ENCODE measurements at places on chromosomes 11 and 22. TPM values are rescaled to one million over a fixed set of nuclear protein-coding genes. Genes with fewer than 3 reads are reported as not detected.

DNA sequence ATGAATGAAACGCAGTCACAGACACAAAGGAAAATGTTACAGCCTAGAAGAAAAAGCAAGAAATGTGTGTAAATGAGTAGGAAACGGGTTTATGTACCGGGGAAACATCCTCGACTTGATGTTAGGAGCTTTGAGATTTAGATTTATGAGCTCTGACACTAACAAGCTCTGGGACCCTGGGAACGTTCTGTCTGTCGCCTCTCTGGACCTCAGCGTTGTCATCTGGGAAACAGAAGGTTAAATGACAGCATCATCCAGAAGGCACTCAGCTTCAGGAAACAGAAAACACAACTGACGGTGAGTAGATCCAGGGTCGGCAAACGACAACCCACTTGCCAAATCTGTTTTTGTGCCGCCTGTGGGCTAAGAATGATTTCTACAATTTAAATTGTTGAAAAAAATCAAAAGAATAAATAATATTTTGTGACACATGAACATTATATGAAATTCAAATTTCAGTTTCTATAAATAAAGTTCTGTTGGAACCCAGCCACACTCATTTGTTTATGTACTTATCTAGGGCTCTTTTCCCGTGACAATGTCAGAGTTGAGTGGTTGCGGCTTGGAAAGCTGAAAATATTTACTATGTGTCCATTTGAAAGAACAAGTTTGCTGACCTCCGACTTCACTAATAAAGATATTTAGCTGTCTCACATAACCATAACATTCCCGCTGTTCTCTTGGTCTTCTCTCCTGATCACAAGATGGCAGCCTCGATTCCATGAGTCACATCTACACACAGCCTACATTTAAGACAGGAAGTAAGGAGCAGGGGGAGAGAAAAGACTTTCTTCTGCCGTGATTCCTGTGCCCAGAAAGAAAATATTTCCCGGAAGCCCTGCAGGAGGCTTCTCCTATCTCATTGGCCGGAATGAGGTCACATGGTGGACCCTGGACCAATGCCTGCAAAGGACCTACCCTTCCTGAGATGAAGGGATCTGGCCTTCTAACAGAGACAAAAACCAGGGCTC lies 47.1 kb upstream of the SYT13 start:
- no peak for DNase-seq

DNA sequence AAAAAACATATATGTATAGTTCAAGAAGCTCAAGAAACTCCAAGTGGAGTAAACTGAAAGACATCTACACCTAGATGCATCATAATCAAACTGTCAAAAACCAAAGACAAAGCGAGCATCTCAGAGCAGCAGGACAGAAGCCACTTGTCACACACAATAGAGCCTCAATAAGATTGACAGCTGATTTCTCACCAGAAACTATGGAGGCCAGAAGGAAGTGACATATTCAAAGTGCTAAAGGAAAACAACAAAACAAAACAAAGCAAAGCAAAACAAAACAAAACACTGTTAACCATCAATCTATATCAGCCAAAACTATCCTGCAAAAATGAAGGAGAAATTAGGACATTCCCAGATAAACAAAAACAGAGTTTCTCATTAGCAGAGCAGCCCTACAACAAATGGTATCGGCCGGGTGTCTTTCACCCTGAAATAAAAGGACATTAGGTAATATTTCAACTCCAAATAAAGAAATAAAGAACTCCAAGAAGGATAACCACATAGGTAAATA lies 65.8 kb upstream of the SEPTIN5 start:
- DNase-seq: no peak

DEUP1 gene
- not detected for total RNA-seq

BATF2 gene
- total RNA-seq: not detected

TNRC6B gene
- total RNA-seq: 42.8 TPM

NPAS4 gene
- total RNA-seq: 1.2 TPM

APOBEC3B gene
- 2.9 TPM for total RNA-seq

Data from chondrocyte (in vitro differentiated cells).